ENCODE measurements at places on chromosomes 1 and 21.
A peak's percentile ranks its signal among the peaks of the same experiment; 100 is the strongest.

GRCh38 chr1:236128646-236129178 lies 13.6 kb upstream of the GPR137B start:
- no peak for DNase-seq

DNA sequence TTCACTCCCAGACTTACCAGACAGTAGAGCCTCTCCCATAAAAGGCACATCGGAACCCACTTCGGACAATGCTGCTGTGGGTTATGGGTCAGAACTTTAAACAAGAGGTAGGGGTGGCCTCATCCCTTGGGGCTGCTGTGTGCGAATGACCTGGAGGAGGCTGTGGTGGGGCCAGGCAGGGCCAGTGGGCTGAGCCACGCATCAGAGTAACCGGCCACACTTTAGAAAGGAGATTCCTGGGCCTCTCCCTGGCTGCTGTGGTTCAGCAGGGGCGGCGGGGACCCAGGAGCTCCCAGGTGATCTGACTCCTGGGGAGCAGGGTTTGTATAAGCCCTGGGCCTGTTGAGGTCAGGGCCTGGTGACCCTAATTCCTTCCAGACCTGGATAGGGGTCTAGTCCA lies 110.2 kb upstream of the C1orf174 start:
- no peak for DNase-seq

- peak; percentile 33 for DNase-seq
Observed at GRCh38 chr1:230972855-230973271, 5.8 kb downstream of the TTC13 start.

DNA sequence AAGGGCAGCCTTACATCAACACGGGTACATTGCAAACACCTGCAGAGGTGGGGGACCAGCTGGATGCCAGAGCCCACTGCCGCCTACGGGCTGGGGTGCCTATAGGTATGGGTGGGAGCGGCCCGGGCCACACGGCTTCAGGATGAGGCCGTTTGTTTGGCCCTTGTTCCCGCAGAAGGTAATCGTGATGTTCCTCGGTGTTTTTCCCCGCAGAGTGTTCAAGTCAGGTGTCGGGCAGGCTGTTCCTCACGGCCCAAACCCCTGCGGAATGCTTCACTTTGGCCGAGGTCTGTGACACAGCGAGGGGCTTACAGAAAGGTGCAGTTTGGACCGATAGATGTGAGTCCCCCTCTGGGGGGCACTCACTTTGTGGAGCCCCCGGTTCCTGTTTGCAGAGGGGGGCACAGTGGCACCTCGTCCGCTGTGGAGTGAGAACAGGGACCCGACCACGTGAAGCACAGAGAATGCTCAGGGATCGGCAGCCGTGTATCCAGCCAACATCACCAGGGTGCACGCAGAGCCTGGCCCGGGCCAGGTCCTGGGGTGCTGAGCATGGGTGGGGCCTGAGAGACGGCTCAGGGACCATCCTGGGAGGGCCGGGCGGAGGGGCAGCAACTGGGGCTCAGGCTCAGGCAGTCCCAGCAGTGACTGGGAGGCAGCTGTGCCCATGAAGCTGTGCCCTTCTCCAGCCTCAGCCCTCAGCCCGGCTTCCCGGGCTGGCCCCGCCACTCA lies 453 bp upstream of the TTLL10 start:
- DNase-seq: no peak

DNA sequence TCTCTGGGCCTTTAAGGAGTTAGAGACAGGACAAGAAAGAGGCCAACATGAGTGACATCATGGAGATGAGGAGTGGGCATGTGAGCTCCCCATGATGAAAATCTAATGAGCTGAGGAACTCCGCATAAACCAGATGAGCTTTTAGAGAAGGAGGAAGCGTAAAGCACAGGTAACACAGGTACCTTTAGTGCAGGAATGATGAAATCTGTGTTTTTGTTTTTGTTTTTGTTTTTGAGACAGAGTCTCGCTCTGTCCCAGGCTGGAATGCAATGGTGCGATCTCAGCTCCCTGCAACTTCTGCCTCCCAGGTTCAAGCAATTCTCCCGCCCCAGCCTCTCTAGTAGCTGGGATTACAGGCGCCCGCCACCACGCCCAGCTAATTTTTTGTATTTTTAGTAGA lies 12.7 kb upstream of the FAM89A start:
- DNase-seq: no peak

- peak; percentile 15 for DNase-seq
Observed at GRCh38 chr1:231918239-231919015, 291.8 kb downstream of the DISC1 start.

DNA sequence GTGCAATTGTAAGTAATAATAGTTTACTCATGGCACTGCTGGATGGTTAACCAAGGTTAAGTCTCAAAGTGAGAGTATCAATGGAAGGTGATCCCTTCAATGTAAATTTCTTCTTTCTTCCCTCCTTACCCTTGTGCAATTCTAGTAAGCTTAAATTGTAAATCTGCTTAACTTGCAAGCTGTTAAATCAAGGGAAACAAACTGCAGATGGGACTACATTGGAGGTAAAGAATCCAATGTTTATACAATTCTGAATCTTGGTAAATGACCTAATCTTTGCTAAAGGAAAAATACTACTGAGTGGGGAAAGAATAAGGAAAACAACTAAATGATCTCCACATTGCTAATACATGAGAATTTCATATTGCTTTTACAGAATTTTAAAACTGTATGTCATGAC lies 6.7 kb upstream of the CD55 start:
- DNase-seq: no peak

DNA sequence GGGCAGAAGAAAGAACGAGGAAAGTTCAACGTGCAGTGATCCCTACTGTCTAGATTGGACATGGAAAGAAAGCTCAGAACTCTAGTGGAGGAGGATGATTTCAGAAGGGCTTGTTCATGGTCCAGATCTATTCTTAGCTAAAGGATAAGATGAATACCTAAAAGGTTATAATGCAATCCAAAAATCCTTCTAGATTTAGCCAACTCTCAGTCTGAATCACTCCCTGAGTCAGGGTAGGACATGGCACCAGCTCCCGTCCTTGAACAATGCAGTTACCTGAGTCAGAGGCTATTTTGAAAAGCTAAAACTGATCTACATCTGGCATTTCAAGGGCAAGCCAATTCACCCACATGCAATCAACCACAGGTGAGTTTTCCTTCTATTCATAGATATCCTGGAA lies 38.8 kb upstream of the HIVEP3 start:
- DNase-seq: no peak

- DNase-seq: no peak
Observed at GRCh38 chr1:3049164-3049563, 19.8 kb upstream of the PRDM16 start.

DNA sequence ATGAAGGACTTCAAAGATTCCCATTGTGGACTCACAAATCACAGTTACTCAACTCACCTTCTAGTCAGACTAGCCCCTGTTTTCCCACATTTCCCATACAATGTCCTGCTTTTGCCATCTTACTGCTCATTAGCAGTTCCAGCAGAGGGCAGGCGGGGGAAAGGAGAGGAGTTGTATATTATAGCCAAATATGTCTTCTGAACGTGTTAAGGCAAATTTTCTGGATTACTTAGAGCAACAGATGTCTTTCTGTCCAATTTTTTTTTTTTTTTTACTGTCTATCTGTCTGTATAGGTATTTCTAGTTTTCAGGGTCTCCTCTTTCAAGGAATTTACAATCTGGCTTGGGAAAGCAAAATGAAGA lies 29.9 kb upstream of the DDAH1 start:
- no peak for DNase-seq

DNA sequence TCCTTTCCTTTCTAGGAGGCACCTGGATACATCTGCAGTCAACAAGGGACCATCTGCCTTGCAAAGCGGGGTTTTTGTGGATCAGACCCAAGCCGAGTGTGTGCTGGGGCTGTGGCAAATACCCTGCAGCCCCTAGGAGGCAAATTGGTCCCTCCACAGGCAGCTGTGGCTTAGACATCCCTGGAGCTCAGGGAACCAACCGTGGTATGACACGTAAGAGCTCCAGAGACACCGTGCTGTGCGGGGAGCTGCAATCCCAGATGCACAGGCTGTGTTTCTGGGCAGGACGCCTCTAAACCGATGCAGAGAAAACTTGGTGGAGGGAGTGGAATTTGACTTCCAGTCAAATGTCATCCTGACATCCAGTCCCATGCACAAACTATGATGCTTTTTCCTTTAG lies 141.5 kb downstream of the KAZN start:
- DNase-seq: no peak

Data from activated naive CD8-positive, alpha-beta T cell treated with anti-CD3 and anti-CD28 coated beads for 36 hours (primary cell).